ENCODE measurements at places on chromosomes 4 and X. TPM values are rescaled to one million over a fixed set of nuclear protein-coding genes. Genes with fewer than 3 reads are reported as not detected.

DNA sequence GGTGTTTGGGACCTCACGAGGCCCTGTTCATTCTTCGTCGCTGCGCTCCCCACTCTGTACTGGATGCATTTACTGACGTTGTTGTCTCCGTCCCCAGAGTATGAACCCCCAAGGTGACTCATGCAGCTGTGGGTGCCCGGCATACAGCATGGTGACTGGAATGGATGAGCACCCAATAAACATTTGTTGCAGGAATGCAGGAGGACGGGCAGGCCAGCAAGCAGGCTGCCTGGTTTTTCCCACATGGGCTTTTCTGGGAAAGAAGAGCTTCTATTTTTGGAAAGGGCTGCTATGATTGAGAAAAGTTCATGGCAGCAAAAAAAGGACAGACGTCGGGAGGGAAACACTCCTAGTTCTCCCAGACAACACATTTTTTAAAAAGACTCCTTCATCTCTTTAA, 893 bp upstream of the SOD3 start:
- DNase-seq, result no peak

GRCh38 chr4:137106733-137107132, 425.6 kb downstream of the PCDH18 start:
- DNase-seq, result no peak

PDZD4 gene
- polyA plus RNA-seq, result 6.8 TPM

SERPINA7 gene
- polyA plus RNA-seq, result 0.28 TPM

DNA sequence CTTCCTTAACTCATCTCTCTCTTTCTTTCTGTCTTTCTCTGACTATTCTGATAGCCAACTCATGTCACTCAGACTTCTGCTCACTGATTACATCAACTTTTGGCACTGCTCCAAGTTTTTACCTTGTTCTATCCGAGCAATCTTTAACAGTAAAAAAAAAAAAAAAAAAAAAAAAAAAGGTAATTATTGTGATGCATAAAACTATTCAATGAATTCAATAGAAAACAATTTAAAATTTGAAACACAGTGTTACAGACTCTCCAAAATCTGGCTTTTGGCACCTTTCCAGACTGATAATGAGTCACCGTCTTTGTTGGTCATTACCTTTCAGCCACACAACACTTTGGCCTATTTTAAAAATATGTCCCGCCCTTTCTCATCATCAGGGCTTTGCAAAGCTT, 229.5 kb downstream of the GALNTL6 start:
- no peak for DNase-seq

GPC4 gene
- 22.9 TPM for polyA plus RNA-seq

- DNase-seq, result no peak
Observed at GRCh38 chr4:60934566-60935295, 265.4 kb upstream of the ADGRL3 start.

- DNase-seq, result no peak
Observed at GRCh38 chr4:156322592-156322991, 368.9 kb upstream of the CTSO start.

- no peak for DNase-seq
Observed at GRCh38 chr4:42895452-42895851, 2.9 kb downstream of the GRXCR1 start.

TAF7L gene
- polyA plus RNA-seq, result 0.58 TPM

GRCh38 chr4:46386570-46386969, 3.4 kb downstream of the GABRA2 start:
- DNase-seq, result no peak

SCD5 gene
- 38.1 TPM for polyA plus RNA-seq

DNA sequence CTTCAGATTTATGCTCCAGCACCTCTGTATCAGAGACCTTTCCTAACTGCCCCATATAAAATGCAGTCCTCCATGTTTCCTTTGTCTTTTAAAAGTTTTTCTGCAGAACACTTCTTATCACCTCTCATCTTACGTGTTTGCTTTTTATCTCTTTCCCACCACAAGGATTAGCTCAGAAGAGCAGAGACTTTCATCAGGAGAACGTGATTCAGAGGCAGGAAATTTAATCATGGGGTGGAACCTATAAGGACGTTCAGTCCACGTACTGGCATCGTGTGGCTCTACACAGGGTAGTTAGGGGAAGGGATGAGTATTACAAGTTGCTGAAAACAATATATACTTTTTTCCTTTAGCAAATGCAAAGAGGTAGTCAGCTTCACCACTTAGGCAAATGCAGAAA, 98.7 kb downstream of the SORBS2 start:
- no peak for DNase-seq

VEGFD gene
- polyA plus RNA-seq, result 0.31 TPM

- DNase-seq, result no peak
Observed at GRCh38 chr4:3484057-3484973, 21.2 kb downstream of the DOK7 start.

FAM53A gene
- polyA plus RNA-seq, result 1.1 TPM

PF4V1 gene
- polyA plus RNA-seq, result 2.0 TPM

SEL1L3 gene
- polyA plus RNA-seq, result 23.1 TPM

- DNase-seq, result no peak
Observed at GRCh38 chr4:89379511-89380044, 72.0 kb upstream of the GPRIN3 start.

- no peak for DNase-seq
Observed at GRCh38 chrX:11439846-11440245, 146.6 kb downstream of the AMELX start.

DNA sequence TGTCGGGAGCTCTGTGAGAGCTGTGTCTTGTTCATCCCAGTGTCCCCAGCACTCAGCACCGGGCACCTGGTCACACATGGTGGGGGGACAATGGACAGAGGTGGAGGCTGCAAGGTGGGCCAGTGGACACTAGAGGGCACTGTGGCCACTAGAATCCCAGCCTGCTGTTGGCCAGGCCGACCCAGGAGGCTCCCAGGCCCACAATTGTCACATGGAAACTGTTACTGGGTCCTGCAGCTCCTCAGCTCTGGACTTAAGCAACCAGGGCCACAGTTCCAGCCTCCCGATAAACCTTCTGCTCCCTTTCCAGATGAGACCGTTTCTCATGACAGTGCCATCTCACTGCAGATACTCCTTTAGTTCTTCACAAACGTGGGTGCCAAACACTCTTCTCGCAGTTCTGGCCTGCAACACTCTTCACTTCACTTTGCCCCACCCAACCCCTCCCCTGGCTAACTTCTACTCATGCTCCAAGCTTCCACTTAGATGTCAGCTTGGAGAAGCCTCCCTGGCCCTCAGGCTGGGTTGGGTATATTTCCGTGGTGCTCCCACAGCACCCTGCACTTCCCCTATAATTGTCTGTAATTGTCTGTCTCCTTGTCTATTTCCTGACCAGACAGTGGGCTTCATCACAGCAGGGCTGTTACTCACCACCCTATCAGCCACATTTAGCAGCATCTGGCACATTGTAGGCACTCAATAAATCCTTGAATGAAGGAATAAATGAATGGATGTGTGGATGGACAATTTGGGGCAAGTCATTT, 3.5 kb upstream of the IQSEC2 start:
- no peak for DNase-seq

PASD1 gene
- polyA plus RNA-seq, result not detected

Data from right renal cortex interstitium (tissue), 3 donors.